Fibroblast of skin of right biceps (primary cell): ENCODE measurements at places on chromosomes 13 and 19.

DNA sequence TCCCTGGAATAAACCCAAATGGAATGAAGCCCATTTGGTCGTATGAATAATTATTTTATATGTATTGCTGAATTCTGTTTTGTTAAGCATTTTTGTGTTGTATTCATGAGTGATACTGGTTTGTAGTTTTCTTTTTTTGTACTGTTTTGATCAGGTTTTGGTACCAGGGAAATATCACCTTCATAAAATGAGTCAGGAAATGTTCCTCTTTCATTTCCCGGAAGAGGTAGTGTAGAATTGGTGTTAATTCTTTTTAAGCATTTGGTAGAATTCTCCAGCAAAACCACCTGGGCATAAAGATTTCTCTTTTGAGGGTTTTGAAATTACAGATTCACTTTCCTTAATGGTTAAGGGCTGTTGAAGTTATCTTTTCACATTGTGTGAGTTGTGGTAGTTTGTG lies 13.3 kb downstream of the SPATA13 start:
- no peak for DNase-seq

DNA sequence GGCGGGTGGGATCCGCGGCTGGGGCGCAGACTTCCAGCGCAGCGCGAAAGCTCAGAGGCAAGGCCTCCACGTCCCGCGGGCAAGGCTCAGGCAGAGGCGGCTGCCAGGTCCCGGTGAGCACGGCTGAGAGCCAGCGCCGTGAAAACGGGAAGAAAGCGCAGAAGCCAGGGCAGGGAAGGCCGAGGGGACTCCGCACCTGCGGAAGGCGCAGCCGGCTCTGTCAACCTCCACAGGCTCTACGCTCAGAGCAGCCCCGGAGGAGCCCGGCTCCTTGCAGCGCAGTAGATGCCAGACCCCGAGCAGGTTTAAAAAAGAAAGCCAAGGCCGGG lies 131.0 kb downstream of the RNF17 start:
- no peak for DNase-seq

- peak; percentile 45 for DNase-seq
Observed at GRCh38 chr13:94198681-94199080, 280.8 kb downstream of the DCT start.

DNA sequence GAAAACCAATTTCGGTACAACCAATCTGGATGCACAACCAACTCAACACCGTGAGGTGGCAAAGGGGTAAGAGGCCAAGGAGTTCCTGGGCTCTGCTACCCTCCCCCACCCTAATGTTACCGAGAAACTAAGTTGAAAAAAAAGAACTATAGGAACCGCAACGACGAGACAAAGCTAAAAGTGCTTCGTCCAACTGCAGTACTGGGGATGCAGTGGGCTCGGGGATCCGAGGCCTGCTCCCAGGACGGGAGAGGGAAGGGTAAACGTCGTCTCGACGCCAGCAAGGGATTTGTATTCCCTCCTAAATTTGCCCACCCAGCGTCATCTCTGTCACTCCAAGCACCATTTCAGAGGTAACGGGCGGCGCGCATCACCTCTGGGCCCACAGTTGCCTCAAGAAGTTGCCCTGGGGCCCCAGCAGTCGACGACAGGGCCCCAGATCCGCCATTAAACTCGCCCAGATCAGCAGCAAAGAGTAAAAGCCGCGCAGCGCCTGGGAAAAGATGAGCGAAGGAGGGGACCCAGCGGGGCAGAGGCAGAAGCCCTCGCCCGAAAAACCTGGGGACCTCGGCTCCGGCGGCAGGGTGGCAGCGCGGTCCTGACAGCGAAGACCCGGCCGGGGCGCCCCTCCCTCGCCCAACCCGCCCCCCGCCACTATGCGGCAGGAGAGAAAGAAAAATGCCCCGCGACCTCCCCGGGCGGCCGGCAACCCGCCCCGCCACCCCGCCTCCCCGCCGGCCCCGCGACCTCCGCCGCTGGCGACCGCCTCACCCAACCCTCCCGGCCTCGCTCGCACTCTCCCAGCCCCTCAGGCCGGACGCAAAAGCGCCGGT lies 752 bp downstream of the ZMYM5 start:
- DNase-seq, result peak; percentile 36

DNA sequence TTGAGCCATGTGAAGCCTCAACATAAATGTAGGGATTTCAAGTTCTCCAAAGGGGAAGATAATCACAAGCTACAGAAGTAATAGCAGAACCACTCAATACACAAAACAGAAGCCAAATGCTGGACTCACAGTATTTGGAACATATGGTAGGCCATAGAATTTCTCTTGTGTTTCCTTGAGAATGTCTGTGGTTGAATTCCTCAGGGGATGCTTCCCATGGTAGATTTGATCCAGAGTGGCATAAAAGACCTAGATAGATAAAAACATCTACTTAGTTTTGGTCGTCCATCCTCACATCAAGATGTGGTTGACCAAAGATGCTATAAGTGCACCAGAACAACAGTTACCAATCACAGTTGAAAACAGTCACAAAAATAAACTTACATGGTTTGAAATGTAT lies 83.4 kb downstream of the MIPEP start:
- DNase-seq, result no peak

DNA sequence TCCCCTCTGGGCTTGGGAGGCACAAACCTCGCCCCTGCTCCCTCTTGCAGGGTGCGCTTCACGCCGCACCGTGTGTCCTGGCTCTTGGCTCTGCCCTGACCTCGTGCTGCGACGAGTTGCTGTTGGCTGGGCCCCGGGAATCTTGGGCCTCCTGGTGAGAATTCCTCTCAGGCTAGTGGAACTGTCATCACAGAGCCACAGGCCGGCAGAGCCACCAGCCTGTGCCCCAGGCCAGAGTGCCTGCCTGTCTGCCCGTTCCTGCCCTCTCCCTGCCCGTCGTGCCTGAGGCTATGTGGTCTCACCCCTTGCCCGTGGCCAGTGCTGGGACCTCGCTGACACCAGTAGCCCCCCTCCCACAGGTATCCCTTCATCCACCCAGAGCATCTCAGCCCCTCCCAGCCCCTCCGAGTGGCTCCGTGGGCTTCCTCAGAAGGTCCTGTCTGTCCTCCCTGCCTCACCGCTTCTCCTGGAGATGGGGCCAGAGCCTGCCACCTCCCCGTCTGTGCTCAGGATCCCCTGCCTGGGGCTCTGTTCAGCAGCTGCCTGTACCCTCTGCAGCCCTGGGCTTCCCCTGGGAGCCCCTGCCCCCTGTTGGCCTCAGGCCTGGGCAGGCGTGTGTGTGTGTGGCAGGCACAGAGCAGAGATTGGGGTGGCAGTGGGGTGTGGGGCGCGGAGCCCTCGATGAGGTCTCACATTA lies 13.3 kb downstream of the NDUFB7 start:
- DNase-seq, result no peak

- DNase-seq, result no peak
Observed at GRCh38 chr19:16038196-16038695, 38.0 kb upstream of the TPM4 start.

DNA sequence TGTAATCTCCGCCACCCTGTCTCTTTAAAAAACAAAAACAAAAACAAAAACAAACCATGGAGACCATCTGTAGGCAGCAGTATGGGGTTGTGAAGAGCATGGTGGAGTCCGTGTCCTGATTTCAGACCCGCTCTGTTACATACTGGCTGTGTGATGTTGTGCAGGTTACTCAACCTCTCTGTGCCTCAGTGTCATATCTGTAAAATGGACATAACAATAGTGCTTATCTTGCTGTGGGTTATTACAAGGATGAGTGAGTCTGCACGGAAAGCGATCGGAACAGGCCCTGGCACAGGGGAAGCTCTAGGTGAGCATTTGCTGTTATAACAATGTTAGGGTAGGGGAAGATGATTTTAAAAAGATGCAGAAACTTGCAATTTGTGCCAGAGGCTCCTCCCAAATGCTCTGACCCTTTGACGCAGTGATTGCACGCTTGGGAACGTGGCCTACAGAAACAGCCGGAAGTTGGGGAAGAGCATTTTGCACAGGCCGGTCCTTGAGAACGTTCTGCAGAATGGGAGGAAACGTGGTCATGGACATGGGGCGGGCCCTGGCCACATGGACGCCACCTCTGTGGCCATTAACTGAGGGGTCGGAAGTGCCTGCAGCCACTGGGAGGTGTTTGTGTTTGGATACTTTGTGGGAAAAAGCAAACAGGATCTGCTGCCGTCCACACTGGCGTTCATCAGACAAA lies 15.7 kb upstream of the SELENOW start:
- DNase-seq, result no peak

GRCh38 chr19:29724102-29724641 lies 9.1 kb upstream of the C19orf12 start:
- peak; percentile 14 for DNase-seq

DNA sequence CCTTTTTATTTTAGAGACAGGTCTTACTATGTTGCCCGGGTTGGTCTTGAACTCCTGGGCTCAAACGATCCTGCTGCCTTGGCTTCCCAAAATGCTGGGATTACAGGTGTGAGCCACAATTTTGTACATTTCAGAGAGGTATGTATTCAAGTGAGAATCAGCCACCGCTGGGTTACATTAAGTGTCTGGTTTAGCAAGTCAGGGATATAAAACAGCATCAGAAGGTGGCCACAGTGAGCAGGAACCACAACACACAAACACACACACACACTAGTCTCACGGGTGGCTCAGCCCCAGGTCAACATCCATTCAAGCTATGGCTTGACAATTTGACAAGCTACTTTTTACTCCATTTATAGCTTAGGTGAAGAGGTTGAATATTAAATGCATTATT lies 20.2 kb downstream of the KLK5 start:
- DNase-seq, result no peak

DNA sequence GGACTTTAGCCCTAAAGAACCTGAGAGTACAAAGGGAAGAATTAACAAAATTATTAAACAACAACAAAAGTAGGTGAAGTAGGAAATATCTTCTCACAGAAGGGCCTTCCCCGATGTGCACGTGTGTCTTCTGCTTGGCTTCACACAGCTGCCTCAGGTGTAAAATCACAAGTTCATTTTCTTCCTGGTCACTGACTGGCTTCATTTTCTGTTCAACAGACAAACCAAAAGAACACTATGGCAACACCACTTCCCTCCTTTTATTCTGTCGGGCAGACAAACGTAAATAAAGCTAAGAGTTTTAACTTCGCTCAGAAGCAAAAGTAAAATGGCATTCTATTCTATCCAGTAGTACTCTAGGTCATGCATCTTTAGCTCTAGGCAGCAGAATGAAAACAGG lies 140.9 kb downstream of the TBC1D4 start:
- DNase-seq, result no peak

DNA sequence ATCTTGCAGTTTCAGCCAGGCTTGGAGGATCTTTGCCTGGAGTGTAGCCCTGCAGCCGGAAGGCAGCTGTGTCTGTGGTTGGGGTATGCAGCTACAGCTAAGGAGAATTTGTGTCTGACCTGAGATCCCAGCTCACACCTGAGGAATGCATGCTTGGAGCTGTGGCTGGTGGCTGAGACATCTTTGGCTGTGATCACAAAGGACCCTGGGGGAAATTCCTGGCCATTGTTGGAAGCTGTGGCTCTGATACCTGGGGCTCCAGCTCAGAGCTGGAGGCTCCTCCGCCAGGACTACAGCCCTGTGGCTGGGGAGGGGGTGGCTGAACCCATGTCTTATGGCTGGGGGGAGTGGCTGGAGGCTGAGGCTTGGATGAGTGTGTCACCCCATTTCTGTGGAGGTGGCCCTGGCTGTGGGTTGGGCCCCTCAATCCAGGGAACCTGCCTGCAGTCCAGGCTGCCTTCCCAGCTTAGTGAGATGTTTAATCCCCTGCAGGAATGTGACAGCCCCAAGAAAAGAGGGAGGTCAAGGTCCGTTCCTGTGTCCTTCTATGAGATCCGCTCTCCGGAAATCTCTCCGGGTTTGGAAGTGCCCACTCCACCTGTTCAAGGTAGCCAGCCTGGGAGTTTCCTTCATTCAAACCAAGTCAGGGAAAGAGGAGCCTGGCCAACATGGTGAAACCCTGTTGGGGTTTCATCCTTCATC lies 27.6 kb downstream of the ARHGEF18 start:
- no peak for DNase-seq

GRCh38 chr13:99231721-99232120 lies 26.5 kb downstream of the GPR18 start:
- DNase-seq, result no peak

GRCh38 chr19:46629546-46630025 lies 4.7 kb upstream of the PTGIR start:
- no peak for DNase-seq

- no peak for DNase-seq
Observed at GRCh38 chr13:35499196-35499662, 22.7 kb upstream of the MAB21L1 start.

- DNase-seq, result no peak
Observed at GRCh38 chr13:44576351-44577235, 463 bp upstream of the TSC22D1 start.

GRCh38 chr19:53600217-53600616 lies 31.6 kb upstream of the DPRX start:
- no peak for DNase-seq

DNA sequence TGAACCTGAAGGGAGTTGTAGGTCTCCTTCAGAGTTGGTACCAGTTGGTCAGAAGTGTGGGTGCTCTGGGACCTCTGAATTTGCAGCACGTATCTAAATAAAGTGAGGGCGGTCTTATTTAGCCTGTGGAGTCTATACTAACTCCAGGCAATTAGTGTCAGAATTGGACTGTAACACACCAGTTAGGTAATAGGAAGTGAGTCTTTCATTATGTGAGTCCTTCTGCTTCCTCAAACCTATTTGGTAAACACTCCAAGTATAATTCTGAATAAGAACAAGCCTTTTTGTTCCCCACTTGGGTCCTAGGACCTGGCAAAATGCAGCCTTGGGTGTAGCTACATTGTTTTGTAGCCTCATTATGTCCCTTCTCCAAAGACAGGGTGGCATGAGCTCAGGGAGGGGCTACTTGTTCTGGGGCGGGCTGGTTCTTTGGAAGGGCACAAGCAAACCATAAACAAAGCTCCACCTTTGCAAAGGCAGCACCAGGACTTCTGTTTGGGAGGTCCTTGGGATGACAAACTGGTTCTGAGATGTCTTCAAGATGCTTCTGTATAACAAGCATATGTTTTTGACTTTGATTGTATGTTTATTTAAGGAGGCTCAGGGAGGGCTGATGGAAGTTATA lies 418.0 kb downstream of the ZNF536 start:
- no peak for DNase-seq

GRCh38 chr19:28881616-28882015 lies 331.3 kb downstream of the UQCRFS1 start:
- no peak for DNase-seq

DNA sequence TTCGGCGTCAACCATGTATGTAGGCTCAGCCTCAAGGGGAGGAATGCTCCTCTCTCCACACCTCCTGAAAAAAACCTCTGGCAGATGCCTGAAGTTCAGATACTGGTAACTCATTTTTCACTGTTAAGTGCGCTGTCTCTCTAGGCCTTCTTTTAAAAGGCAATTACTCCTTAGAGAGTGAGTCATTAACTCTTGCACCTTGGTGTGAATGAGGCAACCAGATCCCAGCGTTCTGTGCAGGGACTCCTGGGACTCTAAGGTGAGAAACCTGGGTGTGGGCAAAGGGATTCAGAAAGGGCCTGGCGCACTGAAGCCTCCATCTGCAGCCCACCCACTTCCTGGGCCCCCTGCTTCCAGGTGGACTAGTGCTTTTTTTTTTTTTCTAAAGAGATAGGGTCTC lies 71.7 kb downstream of the SIAH3 start:
- no peak for DNase-seq
